Stimulated activated CD8-positive, alpha-beta memory T cell treated with anti-CD3 and anti-CD28 coated beads, Interleukin-4, amount 100 ng/mL, for 24 hours (primary cell): ENCODE measurements at places on chromosomes 13 and 19.

DNA sequence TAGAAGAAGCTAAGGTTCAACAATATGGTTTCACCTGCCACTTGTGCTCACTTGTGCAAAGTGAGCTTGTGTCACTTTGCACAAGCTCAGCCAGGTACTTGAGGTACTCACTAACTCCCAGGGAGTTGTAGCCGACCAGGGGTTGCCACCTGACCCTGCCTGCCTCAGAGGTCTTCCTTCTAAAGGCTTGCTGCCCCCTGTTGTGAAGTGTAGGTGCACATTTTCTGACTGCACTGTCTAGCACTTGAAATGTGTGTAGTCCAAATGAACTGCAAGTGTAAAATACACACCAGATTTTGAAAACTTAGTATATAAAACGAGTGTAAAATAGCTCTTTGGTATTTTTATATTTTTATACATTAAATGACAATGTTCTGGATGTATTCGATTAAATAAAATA is 230.8 kb downstream of the DLEU7 start:
- DNase-seq, result no peak

- peak; percentile 47 for DNase-seq
Measured at GRCh38 chr13:73765651-73766384, 368.4 kb downstream of the KLF12 start.

DNA sequence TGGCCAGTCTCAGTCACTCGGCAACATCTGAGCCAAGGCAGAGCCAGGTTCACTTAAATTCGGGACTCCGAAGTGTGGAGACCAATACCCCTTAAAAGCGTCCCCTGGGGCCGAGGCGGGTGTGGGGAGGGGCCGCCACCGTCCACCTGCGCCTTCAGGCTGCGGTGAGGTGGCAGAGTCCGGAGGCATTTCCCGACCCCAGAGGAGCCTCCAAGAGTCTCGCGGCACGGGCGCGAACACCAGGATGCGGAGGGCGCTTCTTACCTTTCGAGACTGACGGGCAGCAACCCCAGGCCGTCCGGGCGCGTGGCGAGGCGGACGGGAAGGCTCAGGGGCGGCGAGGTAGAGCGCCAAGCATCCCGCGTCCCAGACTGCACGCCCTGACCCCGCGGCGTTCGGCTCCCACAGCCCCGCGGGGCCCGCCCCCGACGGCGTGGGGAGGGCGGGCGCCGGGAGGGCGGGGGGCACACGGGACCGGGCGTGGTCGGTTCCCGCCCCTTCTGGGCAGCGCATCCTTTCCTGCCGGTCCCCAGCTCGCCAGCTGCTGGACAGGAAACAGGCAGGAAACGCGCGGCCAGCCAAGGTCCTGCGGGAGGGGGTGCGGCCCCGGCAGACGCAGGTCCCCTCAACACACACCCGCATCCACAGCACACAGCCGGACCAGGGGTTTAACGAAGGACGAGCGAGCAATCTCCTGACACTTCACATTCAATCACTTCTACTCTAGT is at the start of gene THSD1:
Gene THSD1 (minus strand): TSS at position 406 of the 728 bp plus-strand sequence. CDS start 3,572 bp downstream, outside the sequence.
- DNase-seq, result no peak

GRCh38 chr13:66358564-66358963 is 871.6 kb downstream of the PCDH9 start:
- no peak for DNase-seq

DNA sequence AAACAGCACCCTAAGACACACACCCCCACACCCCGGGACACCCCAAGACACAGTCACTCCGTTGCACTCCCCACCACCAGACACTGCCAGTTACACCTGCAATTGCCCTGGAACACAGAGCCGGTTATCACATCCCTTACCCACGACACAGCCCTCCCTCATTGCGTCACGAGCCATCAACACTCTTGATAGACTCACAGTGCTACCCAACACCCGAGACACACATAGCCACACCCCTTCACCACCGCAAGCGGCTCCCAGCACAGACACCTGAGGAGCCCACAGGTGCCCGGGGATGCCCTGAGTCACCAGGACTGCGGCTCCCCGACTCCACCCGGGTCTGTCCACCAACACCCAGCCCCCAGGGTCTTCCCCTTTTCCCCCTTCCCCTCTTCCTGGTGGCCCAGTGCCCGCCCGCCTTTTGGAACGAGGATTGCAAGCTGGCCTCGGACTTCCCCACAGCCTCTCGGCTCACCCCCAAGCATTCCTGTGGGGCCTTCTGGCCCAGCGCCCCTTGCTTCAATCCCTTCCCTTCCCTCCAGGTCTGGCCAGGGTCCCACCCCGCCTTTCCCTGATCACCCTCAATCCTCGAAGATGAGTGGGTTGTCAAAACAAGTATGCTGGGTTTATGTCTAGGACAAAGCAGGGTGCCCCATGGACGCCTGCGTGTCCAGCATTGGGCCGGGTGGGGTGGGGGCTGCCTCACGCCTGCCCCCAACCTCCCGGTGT is 1.7 kb upstream of the PTGER1 start:
- peak; percentile 31 for DNase-seq

DNA sequence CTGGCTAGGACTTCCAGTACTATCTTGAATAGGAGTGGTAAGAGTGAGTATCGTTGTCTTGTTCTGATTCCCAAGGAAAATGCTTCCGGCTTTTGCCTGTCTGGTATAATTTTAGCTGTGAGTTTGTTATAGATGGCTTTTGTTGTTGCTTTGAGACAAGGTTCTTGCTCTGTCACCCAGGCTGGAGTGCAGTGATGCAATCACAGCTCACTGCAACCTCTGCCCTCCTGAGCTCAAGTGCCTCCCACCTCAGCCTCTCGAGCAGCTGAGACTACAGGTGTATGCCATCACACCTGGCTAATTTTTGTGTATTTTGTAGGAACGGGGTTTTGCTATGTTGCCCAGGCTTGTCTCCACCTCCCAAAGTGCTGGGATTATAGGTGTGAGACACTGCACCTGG is 6.1 kb upstream of the ZNF543 start:
- no peak for DNase-seq
